ENCODE measurements at places on chromosomes 6 and 20.
A peak's percentile ranks its signal among the peaks of the same experiment; 100 is the strongest.

GRCh38 chr20:60057123-60057865, 99.1 kb downstream of the CDH26 start:
- DNase-seq, result peak; percentile 56

DNA sequence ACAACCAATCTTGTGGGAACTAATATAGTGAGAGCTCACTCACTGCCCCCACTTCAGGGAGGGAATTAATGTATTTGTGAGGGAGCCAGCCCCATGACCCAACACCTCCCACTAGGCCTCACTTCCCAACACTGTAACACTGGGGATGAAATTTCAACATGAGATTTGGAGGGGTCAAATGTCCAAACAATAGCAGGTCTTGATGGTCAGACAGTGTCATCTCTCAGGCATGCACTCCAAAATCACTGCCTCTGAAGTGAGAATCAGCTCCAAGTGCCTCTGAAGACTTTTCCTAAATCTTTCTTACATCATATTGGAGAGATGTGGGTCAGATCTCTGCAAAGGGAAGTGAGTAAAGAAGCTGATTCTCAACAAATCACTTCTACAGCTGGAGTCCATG, 13.8 kb upstream of the SAYSD1 start:
- DNase-seq, result no peak

DNA sequence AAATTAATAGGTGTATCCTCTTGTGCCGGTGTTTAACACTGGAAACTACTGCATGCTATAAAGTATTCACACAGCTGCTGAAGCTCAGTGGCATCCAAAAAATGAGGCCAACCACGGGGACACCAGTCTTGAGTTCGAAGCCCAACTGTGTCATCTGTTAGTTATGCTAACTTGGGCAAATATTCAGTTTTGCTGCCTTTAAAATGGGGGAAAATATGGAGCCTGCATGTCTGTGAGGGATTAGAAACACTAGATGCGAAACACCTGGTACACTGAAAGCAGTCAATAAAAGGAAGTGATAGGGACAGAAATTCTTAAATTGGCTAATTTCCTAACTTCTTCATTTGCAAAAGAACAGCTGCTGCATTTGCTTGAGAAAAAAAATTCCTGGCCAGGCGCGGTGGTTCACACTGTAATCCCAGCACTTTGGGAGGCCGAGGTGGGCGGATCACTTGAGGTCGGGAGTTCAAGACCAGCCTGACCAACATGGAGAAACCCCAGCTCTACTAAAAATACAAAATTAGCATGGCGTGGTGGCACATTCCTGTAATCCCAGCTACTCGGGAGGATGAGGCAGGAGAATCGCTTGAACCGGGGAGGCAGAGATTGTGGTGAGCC, 36.6 kb upstream of the MLIP start:
- no peak for DNase-seq

DNA sequence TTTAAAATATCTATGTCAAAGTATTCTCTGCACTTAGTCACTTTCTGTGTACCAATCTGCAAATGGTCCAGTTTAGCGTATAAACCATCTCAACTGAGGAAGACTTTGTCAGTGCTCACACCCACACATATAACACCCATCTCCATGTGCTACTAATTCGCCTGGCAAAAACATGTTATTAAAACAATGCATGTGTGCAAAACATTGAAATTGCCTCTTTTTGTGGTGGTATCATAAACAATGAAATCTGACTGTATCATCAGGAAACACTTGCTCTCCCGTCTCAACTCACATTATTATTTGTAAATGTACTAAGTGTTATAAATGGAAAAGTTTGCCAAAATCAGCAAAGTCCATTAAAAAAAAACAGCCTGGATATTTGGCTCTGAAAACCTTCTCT, 105.9 kb upstream of the FOXC1 start:
- DNase-seq, result no peak

DNA sequence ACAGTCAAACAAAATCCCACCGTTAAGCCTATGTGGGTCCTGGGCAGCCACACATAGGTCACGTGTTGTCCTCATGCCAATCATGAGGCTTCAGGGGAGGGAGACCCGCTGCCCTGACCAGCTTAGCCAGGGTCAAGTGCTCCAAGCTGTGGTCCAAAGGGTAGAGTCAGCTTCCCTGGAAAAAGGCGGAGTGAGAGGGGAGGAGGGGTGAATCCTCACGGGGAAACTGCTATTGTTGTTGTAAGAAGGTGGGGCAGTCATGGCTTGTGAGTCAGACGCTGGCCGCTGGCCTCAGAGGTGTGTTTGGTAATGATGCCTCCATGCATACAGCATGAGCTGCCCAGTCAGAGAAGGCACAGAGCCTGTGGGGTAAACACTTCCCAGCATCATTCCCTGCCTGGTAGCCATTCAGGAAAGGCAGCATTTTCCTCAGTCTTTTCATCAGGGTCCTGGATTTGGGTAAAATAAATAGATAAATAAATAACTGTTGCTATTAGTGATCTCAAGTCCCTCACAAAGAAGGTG, 8.7 kb downstream of the CST3 start:
- DNase-seq, result peak; percentile 67

DNA sequence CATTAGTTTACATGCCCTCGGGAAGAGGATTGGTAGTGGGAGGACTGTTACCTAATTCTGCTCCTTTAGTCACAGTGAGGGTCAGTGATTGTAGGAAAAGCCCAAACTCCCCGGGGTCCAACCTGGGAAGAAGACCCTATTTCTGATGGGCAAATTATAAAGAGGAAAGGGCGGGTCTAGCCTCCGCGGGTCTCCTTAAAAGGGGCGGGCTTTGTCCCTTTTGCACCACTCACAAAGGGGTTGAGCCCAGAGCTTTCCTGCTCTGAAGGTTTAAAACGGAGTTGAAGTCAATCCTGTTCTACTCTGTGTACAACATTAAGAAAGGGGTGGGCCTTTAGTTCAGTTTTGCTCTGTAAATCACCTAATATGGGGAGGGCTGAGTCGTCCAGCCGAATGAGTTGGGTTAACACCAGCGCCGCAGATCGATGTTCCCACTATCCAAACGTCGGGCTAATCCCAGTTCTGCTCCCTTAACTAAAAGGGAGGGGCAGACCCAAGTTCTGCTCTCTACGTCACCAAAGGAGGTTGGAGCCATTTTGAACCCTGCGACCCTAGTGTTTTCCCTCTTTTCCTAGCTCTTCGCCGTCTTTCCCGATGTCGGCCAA, 920 bp upstream of the RNF5 start:
- DNase-seq, result no peak

GRCh38 chr6:6650839-6651238, 62.3 kb downstream of the LY86 start:
- DNase-seq, result no peak

DNA sequence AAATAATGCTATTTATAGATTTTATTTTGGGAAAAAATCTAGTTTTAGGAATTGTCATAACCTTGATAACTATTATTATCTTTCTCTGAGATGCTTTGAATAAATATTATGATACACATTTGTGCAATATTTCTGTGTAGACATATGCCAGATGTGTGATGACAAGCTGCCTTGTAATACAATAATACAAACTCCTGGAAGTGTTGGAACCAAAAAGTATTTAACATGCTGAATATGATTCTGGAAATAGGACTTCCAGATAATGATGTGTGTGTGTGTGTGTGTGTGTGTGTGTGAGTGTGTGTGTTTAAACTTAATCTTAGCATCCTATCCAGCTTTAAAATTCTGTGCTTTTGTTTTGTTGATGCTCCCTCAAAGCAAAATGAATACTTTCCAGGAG, 233.6 kb downstream of the ADGRB3 start:
- DNase-seq, result no peak

GRCh38 chr6:1322696-1323219, 10.9 kb downstream of the FOXQ1 start:
- DNase-seq, result peak; percentile 69

DNA sequence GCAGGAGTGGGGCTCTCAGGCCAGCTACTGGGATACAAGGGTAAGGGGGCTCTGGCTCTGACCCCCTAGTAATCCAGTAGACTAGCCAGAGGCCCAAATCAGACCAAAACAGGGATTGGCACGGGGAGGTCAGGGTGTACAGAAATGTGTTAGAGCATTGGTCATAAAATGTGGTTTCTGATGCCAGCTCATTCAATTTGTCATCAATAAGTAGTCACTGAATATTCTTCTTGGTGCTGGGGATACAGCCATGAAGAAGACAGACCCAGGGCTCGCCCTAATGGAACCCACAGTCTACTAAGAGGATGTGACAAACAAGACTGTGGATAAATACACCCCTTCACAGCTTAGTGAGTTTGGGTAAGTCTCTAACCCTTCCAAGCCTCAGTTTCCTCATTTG, 11.1 kb downstream of the MAP1LC3A start:
- DNase-seq, result no peak

- no peak for DNase-seq
These were observed 81.2 kb downstream of the KCNQ5 start for GRCh38 chr6:72703093-72703492.

DNA sequence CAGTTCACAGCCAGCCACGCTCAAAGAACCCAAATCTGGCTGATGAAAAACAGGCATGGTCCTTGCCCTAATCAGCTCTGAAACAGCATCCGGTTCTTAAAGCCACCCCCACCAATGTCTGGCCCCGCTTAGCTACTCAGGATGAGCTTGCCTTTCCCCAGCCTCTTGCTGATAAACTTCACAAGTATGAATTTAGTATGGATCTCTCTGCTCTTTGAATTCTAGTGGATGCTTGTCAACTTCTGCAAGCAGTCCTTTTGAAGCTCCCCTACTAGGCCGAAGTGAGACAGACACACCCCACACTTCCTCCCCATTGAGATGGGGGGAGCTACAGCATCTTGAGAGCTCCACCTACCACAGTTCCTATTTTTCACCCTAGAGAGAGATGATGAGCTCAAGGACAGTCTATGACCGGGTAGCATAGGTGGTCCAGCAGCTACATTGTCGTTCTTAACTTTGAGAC, 36.7 kb downstream of the EBF4 start:
- DNase-seq, result no peak

DNA sequence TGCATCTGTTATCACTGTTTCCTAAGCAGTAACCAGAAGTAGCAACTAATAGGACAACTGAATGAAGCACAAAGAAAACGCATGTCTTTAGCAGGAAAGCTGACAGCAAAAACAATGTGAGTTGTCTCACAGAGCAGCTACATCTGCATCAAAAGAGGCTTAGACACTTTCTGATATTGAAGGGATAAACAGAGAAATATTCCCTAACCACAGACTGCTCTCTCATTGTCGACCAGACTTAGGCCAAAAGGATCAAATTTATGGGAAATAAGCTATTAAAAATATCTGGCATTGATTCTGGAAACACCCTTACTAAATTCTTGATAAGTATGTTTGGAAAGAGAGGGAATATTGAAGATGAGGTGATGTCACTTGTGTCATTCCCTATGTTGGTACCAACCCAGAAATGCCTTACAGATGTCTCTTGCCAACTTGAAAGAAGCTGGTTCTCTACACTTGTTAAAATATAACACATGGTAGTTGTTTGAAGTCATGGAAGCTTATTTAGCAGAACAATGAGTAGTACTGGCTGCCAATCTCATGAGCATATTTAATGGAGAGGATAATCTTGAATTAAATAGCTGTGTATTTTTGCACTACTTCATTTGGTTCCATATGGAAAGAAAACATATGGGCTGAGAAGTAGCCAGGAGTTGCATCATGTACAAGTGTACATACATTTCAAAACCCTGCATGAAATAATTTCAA, 929.3 kb upstream of the MAN1A1 start:
- DNase-seq, result no peak
